AG08396 (cell line): ENCODE measurements at places on chromosomes 7 and 10.

GRCh38 chr7:12764458-12764891 lies 77.0 kb downstream of the ARL4A start:
- no peak for DNase-seq

GRCh38 chr10:125137601-125138438 lies 22.5 kb downstream of the CTBP2 start:
- no peak for DNase-seq

GRCh38 chr7:2273866-2274265 lies 31.8 kb downstream of the NUDT1 start:
- no peak for DNase-seq

GRCh38 chr7:102916426-102916825 lies 3.6 kb downstream of the LRRC17 start:
- DNase-seq = peak; percentile 28

- DNase-seq = no peak
These were observed 154.1 kb downstream of the NRP1 start for GRCh38 chr10:33180390-33180789.

- DNase-seq = no peak
These were observed 136.8 kb downstream of the C10orf90 start for GRCh38 chr10:126533644-126534043.

GRCh38 chr10:124236136-124236535 lies 142.7 kb upstream of the CHST15 start:
- no peak for DNase-seq

DNA sequence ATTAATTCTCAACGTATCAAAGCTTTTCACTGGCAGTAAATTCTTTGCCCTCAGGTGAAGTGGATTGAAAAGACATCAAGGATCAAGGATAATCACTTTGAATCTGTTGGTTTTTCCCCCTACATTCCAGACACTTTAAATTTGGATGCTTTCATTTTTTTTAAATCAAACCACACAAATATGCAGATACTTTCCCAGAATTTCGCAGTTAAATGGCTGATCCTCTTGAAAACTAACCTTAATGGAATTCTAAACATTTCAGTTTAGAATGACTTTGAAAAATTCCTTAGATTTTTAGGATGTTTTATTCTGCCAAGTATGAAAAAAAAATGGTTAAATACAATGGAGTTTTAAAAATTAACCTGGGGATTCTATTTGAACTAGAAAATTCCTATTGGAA lies 325.9 kb downstream of the GFRA1 start:
- peak; percentile 22 for DNase-seq

GRCh38 chr7:30871655-30872054 lies 40.0 kb upstream of the AQP1 start:
- DNase-seq = no peak

DNA sequence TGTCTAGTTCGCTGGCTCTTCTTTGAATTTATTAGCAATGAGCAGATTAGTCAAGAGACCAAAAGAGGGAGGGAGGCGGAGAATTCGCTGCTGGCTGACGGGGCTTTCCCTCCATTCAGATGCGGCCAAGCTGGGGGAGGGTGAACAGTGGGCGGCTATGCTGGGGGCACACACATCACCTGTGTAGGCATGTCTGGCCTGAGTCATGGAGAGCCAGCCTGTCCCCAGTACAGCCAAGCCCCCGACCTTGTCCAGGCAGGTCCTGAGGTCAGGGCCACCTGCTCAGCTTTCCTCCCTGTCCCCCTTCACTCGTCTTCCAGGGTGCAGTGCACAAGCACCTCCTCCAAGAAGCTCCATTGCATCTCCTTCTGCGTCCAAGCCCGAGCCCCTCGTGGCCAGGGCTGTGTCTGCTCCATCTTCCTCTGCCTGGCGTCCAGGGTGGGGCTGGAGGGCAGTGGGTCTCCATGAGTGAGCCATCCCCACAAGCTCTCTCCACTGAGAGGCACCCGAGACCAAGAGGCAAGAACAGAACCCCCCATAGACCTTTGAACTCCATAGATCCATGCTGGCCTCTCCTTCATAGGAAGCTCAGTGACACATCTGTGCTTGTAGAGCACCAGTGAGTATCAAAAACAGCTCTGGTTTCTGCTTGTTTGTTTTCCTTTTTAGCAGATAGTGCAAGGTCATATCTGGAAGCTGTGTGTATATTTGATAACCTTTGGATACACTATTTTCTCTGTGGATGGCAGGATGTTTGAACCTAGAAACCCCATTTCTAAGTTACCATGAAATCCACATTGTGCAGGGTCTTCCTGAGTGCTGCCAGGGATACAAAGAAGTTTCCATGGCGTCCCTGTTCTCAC lies 1.9 kb upstream of the DEPP1 start:
- no peak for DNase-seq

- no peak for DNase-seq
These were observed 216.9 kb downstream of the DYNC1I1 start for GRCh38 chr7:95989301-95989700.

DNA sequence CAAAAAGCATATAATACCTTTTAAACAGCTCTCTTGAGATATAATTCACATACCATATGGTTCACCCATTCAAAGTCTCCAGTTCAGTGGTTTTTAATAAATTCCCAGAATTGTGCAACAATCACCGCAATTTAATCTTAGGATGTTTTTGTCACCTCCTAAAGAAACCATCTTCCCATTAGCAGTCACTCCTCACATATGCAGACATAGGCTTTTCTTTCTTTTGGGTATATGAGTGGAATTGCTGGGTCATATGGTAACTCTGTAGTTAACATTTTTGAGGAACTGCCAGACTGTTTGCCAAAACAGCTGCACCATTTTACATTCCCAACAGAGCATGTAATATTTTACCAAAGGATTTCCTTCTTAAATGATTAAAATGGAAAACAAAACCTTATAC lies 57.0 kb downstream of the CC2D2B start:
- DNase-seq = no peak

DNA sequence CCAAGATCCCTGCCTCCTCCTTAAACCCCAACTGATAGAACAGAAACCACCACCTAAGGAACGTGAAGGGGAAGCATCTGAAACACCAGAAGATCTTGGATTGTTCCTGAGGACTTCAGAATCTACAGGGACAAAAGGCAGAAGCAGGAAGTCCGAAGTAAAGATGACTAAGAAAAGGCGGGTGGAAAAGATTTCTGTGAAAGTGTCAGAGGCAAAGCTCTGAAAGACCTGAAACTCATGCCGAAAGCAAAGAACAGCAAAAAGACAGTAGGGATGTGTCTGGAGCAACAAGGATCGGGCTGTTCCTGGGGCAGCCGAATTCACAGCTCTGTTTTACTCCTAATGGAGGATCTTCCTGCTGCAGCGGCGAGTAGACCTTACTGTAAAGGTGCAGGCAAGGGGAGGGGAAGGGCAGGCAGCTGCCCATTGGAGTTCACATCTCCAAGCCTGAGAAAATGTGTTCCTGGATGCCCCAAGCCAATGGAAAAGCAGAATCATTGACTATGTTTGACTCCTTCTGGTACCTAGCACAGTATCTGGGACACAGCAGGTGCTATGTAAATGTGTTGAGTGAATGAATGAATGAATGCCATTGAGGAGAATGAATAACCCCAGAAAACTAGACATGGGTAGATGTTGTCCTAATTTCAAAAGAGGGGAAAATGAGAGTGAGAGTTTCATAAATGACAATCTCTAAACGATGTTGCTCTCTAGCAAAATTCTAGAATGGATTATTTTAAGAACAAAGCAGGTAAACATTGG lies 40.4 kb downstream of the PDIA4 start:
- DNase-seq = peak; percentile 25

GRCh38 chr7:27689591-27690164 lies 27.0 kb upstream of the HIBADH start:
- peak; percentile 26 for DNase-seq

GRCh38 chr10:282294-283139 lies 147.3 kb downstream of the ZMYND11 start:
- peak; percentile 53 for DNase-seq

- DNase-seq = no peak
These were observed 14.1 kb upstream of the NDUFA5 start for GRCh38 chr7:123571684-123572083.
